ENCODE measurements at places on chromosomes 3 and 15.

- no peak for DNase-seq
These were observed 5.4 kb downstream of the NBEAL2 start for GRCh38 chr3:46984591-46985459.

- no peak for DNase-seq
These were observed 2.5 kb downstream of the NBEAL2 start for GRCh38 chr3:46981932-46982471.

GRCh38 chr15:90031231-90031791 lies 30.2 kb downstream of the ZNF710 start:
- DNase-seq = peak; percentile 90

GRCh38 chr15:42094512-42094963 lies at the start of gene PLA2G4D:
Gene PLA2G4D (minus strand): TSS chr15:42094562. CDS start chr15:42094459, 103 bp downstream.
- DNase-seq = no peak

GRCh38 chr3:47542471-47543173 lies 29.1 kb upstream of the ELP6 start:
- no peak for DNase-seq

GRCh38 chr3:100006570-100007271 lies 107.6 kb downstream of the FILIP1L start:
- DNase-seq = no peak

- DNase-seq = peak; percentile 66
These were observed at the start of gene KCTD6 for GRCh38 chr3:58491506-58492402. Gene KCTD6 (plus strand): TSS chr3:58492096. CDS start chr3:58498756, 6,660 bp downstream.

DNA sequence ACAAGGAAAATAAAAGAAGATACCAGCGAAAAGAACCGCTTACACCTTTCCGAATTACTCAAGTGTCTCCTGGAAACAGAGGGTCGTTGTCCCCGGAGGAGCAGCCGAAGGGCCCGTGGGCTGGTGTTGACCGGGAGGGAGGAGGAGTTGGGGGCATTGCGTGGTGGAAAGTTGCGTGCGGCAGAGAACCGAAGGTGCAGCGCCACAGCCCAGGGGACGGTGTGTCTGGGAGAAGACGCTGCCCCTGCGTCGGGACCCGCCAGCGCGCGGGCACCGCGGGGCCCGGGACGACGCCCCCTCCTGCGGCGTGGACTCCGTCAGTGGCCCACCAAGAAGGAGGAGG lies 325 bp downstream of the ALCAM start:
- no peak for DNase-seq

DNA sequence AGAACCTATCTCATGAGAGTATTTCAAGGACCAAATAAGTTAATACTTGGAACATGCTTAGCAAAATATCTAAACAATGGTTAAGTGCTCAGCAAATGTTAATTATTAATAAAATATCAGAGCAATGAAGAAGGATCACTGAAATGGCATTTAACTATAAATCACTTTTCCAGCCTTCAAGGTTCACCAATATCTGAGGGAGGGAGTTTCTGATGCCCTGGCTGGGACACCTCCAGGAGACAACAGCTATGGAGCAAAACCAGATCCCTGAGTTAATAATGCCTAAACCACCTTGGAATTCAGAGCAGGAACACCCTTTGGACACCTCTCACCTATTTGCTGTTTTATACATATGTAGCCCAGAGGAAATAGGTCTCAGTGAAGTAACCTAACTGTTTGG lies 6.4 kb upstream of the FAM174B start:
- DNase-seq = no peak

GRCh38 chr15:50344006-50344464 lies 11.0 kb downstream of the GABPB1 start:
- no peak for DNase-seq

GRCh38 chr3:128770387-128770786 lies 44.4 kb downstream of the RAB7A start:
- no peak for DNase-seq

GRCh38 chr3:197465197-197465995 lies 90.4 kb downstream of the BDH1 start:
- no peak for DNase-seq

- DNase-seq = no peak
These were observed 65.1 kb downstream of the GOLIM4 start for GRCh38 chr3:168030577-168030976.

DNA sequence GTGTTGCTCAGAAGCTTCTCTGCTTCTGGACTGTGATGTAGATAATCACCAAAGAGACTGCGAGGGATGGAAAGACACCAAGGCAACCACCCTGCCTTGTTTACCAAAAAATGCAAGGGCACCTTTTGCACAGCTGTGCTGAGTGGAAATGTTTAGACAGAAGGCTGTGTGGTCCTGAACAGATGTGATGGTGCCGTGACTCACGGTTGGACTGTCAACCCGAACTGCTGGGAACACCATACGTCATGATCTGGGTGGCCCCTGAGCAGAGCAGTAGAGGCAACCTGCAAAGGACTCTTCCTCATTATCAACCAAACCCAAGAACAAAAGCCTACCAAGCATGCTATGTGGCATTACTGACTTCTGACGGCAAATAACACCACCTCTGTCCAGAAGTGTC lies 61.3 kb upstream of the LPP start:
- DNase-seq = no peak

DNA sequence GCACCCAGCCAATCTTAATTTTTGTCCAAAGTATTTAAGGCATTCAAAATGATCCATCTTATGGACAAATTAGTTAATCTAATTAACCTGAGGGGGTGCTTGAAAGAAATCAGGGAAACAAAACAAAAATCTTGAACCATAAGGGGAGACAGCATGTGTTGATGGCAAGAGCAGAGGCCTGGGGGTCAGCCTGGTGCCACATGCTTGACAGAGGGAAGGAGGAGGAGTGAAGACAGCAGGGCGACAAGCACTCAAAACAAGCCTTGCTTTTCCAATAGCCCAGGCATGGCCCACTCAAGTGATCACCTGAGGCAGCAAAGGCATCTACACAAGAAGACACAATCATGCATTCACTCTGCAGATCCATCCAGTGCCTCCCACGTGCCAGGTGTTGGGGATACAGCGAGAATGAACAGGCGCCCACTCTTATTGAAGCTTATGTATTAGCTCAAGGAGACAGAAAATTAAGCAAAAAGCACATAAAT lies 25.0 kb upstream of the MGLL start:
- DNase-seq = no peak

DNA sequence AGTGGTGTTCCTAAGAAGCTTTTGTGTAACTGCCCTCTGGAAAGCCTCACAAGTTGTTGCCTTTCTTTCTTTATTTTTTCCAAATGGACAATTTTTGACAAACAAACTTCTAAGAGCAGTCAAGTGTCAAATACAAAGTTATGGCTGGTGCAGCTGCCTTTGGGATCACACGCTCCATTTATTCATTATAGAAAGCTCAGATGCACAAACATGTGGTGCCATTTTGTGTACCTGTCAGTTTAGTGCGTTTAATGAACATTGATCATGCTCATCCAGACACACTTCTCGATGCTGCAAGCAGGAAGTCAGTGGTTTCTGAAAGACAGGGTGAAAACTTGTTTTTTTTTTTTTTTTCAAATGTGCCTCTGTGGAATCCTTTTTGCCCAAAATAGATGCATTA lies 324.5 kb downstream of the CNTN4 start:
- DNase-seq = no peak

DNA sequence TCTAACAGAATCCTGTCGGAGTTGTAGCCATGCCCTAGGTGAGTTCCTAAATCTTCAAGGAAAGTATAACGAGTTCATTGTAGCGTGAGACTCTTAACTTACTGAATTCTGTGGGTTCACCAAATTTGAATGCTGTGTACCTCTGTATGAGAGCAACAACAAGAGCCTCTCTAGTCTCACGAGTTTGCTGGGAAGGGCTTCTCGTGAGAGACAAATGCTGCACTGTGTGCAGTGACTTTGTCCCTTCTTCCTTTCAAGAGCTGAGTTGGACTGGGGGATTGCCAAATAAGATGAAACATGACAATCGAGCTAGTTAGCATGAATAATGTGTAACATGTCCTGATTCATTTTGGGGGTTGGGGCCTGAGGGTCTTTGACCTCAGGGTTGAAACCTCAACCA lies 32.2 kb downstream of the KAT2B start:
- DNase-seq = no peak

- no peak for DNase-seq
These were observed 130.8 kb downstream of the MINAR1 start for GRCh38 chr15:79562899-79563298.

DNA sequence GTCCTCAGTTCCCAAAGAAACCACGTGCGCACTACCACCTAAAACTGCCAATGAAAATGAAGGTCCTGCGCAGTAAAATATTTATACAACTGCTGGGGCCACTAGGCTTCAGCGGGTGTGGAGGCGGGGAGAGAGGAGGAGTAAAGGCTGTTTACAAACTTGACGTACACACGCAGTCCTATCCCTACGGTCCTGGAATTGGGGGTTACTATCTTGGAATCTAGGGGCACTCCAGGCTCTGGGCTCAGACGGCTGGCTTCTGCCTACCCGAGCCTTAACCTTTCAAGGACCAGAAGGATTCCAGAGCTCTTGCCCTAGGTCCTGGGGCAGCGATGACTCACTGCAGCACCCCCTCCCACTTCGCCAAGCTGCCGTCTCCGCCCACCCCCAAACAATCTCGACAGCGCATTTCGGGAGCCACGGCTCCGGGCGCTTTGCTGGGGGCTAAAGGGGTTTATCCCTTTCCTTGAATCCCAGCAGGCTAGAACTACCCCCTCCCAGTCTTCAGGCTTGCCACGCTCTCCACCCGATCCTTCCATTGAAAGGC lies 3.0 kb downstream of the ADAMTS9 start:
- no peak for DNase-seq

GRCh38 chr3:131221731-131222130 lies 159.8 kb upstream of the NUDT16 start:
- no peak for DNase-seq

DNA sequence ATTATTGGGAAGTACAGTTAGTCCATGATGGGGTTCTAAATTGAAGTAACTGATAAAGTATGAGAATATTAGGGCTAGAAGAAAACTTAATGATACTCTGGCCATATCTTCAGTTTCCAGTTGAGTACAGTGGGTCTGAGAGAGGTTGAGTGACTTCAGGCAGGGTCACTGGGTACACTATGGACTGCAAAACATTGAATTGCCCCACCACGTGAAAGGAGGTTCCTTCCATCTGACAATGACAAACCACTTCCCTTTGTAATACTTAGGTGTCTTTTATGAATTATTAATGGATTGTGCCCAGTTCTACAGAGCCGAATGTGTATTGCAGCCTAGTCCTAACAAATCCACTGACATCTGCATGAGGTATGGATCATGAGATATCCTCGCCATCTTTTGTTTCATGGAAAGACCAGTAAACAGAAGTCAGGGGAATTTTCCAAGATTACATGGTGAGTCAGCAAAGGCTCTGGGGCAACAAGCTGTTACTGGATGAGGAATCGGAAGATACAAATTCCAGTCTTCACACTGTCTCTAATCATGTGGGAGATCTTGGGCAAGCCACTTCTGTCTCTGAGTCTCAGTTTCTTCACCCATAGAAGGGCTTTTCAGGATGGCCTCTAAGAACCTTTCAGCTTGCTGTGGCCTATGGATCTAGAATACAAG lies 66.5 kb upstream of the BCL6 start:
- DNase-seq = no peak

Data from GF-D8 (cell line).